Amygdala (tissue), 56 donors: ENCODE measurements at places on chromosomes 11 and 22.

- DNase-seq = no peak
Measured at GRCh38 chr22:49406879-49407587, 420.6 kb downstream of the BRD1 start.

DNA sequence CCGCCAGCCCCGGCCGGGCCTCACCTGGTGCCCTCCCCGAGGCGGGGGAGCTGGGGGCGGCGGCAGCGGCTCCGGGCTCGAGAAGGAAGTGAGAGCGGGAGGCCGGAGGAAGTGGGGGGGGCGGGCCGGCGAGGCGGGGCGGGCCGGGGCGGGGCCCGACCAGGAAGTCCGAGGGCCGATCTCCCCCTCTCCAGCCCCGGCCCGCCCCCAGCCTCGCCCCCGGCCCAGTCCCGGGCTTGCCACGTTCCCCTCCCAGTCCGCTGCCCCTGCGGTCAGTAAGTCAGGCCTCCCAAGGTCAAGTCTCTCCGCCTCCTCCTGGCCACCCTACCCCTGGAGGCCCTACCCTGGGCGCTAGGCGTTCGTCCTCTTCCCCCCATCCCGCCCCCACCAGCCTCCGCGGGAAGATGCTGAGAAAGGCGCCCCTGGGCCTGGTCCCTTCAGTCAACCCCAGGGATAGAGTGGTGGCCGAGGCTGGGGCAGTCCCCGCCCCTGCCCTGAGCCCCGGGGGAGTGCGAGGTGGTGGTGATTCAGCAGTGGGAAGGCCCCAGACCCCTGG, at the start of gene RHOG:
RHOG (minus strand) TSS at position 90 of the 556 bp plus-strand sequence. CDS start 12,821 bp downstream, outside the sequence.
- DNase-seq = peak; percentile 83

- no peak for DNase-seq
Measured at GRCh38 chr22:33438273-33438672, 380.1 kb upstream of the SYN3 start.

DNA sequence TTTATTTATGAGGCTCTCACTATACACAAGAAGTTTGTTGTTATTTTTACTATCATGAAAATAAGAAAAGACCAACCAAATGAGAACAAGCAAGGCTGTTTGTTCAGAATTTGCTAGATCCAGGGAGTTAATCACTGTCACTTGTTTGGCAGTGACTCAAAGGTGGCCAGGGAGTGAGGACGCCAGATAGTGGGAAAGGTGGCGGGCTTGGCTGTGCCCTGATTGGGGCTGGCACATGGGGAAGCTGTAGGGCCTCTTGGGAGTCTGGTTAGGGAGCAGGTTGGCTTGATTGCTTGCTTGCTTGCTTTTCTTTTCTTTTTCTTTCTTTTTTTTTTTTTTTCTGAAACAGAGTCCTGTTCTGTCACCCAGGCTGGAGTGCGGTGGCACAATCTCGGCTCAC, 53.1 kb upstream of the SLC22A12 start:
- DNase-seq = no peak

DNA sequence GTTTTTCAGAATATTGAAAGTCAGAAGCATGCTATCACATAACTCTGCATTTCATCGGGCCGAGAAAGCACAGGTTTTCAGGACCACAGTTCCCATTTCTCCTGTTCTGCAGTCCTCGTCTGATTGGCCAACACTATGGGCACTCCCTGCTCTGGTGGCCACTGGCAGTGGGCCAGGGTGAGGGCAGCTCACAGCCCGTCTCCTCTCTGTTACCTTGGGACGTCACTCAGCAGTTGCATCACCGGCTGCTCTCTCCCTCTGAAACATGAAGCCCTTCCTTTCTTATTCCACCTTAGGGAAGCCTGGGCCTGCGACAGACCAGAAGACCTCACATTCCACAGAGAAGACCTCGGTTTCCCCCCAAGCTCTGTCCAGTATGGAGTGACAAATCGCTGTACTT, 11.4 kb upstream of the MICAL3 start:
- no peak for DNase-seq

DNA sequence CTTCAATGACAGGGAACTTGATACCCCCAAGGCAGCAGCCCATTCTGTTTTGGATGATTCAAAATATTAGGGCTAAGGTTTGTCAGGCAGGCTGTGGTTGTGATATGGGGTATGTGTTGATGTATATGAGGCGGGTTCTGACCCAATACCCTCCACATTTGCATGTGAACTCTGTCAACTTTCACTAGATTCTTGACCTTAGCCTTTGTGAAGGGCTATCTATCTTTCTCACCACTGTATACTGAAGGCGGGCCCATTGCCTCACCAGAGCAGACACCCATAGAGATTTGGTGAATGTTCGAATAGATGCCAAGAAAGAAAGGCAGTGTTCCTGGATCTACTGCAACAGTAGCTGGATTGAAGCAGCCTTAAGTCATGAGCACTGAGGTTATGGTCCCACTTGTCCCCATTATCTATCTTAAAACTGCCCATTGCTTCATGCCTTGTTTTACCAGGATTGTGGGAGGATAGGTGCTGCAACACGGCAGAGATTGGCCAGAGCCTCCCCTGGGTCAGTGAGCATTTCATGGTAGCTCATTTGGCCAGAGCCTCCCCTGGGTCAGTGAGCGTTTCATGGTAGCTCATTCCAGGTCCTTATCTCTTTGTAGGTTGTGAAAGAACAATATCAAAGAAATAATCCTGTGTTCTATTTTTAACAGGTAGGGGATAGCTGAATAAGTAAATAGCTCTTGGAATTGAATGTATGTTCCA, 399.6 kb downstream of the TMEM135 start:
- no peak for DNase-seq

DNA sequence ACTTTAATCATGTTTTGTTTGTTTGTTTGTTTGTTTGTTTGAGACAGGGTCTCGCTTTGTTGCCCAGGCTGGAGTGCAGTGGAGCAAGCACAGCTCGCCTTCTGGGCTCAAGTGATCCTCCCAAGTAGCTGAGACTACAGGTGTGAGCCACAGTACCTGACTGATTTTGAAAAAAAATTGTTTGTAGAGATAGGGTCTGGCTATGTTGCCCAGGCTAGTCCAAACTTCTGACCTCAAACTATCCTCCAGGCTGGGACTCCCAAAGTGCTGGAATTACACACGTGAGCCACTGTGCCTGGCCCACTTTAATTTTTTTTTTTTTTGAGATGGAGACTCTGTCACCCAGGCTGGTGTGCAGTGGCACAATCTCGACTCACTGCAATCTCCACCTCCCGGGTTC, 74.8 kb upstream of the CLDN5 start:
- no peak for DNase-seq

- no peak for DNase-seq
Measured at GRCh38 chr11:128905345-128906184, 14.4 kb downstream of the KCNJ5 start.

DNA sequence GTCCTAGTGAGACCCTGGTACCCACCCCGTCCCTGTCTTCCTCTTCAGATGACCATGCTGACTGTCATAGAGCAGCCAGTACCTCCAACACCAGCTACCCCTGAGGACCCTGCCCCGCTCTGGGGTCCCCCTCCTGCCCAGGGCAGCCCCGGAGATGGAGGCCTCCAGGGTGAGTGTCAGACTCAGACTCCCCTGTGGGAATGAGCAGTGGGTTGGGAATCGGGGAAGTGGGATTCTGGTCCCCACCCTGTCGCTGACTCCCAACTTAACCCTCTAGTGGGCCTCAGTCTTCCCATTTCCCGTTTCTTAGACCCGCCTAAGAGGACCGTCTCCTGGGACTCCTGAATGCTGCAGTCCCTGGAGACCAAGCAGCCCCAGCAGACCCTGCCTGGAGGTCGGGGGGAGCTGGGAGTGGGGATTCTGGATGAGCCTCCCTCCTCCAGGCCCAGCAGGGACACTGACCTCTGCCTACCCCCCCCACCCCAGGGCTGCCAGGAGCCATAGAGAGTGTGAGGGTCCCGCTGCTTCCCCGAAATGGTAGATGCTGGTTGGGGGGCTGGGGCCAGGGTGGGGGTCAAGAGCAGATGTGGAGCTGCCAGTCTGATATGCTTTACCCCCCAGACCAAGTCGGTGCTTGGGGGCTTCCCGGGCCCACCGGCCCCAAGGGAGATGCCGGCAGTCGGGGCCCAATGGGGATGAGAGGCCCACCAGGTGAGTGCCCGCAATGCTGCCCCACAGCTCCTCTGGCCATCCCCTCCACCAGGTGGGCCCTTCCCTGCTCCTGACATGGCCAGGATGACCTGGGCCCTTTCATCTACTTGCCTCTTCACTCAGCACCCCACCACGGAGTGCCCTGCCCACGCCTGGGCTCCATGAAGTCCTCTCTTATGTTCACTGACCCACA, 25.5 kb downstream of the EMID1 start:
- no peak for DNase-seq

DNA sequence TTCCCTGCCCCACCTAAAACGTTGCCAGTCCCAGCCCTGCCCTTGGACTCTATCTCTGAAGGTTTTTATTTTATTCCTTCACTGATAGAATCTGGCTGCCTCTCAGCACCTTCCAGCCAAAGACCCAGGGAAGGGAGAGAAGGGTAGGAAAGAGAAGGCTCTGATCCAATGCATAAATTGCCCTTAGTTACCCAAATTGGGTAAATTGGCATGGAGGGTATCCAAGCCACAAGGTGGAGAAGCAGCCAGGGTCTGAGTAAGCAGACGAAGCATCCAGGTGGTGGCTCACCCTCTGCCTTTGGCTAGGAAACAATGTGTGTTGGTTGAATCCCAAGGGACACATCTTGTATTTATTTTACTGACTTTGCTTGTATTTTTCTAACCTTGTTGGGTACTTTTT, 89.0 kb downstream of the FEZ1 start:
- DNase-seq = no peak

GRCh38 chr11:69645801-69646492, 5.0 kb downstream of the CCND1 start:
- DNase-seq = no peak

DNA sequence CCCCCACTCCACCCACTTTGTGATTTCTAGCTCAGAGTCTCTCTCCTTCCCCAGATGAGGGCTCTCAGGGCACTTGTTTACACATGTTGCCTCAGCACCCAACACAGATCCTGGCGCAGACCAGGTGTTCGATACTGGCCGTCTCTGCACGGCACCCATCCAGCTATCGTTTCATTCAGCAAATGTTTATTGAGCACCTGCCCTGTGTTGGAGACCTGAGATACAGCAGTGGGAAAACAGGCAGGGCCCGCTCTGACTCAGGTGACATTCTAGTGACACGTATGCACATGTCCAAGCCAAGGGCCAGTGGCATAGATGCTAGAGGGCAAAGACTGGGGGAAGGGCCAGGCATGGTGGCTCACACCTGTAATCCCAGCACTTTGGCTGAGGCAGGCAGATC, 71.9 kb downstream of the NFAM1 start:
- no peak for DNase-seq

GRCh38 chr11:75571625-75572024, 9.6 kb downstream of the SERPINH1 start:
- DNase-seq = no peak

GRCh38 chr11:106714199-106714598, 304.1 kb downstream of the GUCY1A2 start:
- DNase-seq = no peak

DNA sequence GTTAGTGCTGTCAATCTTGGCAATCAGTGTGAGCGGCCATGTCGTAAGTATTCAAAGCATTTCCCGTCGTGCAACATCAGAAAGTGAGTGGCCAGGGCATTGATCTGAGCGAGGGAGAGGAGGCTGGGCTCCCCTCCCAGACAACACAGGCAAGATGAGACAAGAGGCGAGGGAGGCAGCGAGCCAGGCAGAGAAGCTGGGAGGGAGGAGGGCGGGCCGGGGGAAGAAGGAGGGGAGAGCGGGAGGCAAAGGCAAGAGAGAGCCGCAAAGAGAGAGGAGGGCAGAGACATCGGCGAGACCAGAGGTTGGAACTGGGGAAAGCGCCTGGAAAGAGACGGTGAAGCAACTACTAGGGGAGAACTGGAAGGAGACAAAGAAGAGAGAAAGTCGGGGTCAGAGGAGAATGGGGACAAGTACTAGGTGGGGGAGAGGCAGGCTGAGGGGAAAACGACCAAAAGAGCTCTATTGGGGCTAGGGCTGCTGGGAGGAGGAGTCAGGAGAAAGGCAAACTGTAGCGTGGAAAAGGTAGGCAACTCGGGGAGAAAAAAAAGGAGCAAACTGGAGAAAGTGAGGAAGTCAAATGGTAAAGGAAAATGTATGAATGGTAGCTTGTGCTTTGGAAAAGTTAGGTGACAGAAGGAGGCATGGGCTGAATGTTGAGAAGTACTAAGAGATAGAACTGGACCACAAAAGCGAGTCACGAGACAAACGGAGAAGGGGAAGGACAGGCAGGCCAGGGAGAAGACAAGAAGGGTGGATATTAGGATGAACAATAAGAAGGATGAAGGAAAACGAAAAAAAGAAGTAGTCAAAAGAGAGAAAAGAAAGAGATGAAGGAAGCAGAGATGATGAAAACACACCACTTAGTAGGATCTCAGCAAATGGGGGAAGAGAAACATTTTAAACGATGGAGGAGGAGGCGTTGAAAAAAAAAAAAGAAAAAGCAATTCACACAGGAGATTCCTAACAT, 130.5 kb upstream of the C11orf58 start:
- peak; percentile 62 for DNase-seq

GRCh38 chr11:70833554-70833953, 418.8 kb downstream of the SHANK2 start:
- DNase-seq = no peak

DNA sequence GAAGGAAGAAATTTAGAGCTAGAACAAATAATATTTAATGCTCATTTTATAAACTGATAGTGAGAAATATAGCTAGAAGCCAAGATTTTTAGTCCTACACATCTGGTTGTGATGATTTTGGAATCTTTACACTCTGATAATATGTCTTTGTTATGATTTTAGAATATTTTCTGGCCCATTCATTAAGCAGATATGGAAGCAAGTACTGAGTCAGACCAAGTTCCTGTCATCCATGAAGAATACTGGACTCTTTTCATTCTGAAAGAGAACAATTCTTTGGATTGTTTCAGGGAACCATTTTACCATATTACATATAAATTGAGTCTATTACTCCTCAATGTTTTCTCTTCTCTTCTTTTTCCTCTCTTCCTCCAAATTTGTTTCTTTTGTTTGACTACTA, 227.4 kb downstream of the TMEM135 start:
- DNase-seq = no peak

DNA sequence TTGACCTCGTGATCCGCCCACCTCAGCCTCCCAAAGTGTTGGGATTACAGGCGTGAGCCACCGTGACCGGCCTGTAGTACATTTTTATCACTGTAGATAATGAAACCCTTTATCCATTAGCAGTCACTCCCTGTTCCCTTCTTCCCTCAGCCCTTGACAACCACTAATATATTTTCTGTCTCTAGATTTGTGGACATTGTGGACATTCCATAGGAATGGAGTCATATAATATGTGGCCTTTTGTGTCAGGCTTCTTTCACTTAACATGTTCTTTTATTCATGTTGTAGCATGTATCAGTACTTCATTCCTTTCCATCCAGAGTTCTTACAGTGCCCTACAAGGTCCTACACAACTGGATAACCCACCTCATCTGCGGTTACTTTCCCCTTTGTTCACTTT, 30.5 kb downstream of the RRM1 start:
- no peak for DNase-seq

DNA sequence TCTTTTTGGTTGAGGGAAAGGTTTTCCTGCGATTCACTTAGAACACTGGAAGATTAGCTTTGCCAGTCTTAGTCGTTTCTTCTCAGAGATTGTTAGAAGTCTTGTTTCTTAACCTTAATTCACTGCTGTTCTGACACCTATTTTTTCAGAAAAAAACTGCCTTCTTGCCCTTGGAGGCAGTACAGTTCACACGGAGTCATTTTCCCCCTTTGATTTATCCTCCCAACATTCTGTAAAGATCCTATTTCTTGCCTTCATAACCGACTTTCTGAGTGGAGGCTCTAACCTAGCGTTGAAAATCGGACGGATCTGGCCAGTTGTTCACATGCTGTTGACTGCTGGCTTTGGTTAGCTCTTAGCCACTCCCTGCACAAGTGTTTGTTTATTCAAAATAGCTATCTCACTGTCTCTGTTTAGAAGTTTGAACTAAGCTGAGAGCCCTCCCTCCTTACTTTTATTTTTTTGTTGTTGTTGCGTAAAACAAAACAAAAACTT, 737 bp downstream of the BCL2L13 start:
- DNase-seq = no peak
